ENCODE measurements at places on chromosomes 3 and 15.

GRCh38 chr15:78763796-78764241 lies 47.4 kb downstream of the ADAMTS7 start:
- DNase-seq = no peak

- DNase-seq = no peak
Measured at GRCh38 chr3:73341272-73341935, 279.9 kb downstream of the EBLN2 start.

GRCh38 chr3:181700168-181701087 lies 11.3 kb upstream of the SOX2 start:
- peak; percentile 53 for DNase-seq

- DNase-seq = peak; percentile 53
Measured at GRCh38 chr3:55484801-55485791, 2.0 kb downstream of the WNT5A start.

DNA sequence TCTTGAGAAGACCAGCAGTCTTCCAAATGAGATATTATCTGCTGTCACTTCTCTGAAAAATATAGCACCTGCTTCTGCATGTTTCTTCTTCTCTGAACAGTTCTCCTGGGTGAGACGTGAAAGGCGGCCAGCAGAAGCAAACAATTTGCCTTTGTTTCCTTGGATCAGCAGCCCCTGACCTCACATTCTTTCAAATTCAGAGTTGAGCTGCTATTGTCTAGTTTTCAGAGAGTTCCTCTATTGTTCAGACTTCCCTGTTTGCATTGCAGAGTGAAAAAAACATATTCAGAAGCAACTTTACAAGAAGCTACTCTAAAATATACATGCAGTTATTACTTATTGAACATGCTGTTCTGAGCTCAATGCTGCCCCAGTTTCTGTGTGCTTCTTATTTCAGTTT lies 653.6 kb downstream of the NAALADL2 start:
- DNase-seq = no peak

DNA sequence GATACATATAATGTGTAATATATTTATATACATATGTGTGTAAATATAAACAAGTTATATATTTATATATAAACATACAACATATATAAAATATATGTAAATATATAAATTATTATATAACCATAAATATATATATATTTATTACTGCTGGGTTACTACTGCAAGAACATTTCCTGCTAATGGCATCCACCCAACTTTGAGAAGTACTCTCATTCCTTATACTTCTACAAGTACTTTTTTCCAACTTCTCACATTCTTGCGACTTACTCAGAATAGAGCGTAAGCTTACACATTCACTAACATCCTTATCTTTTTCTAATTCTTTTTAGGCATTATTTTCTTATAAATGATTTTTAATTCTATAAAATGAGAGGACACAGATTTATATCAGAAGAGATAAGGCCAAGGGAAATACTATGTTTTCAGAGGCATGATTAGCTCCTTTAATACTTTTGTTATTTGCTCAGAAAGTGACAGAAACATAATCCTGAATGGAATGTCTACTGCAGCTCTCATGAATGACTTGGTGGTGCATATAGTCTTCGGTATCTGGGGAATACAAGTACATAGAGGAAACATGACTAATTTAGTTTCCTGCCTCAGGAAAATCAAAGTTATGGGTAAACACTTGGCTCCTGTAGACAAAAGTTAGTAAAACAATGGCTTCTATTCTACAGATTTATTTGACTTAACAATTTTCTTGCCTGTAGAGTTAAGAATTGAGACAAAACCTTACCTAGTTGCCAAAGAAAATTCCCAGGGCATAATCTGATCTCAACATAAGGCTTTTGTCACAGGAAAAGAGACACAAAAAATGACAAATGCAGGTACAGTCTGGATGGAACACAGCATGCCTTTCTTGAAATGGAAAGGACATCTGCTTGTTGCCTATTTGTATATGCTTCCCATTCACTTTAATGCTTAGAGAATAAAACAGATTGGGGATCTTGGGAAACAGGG lies 453.9 kb downstream of the SQOR start:
- no peak for DNase-seq

DNA sequence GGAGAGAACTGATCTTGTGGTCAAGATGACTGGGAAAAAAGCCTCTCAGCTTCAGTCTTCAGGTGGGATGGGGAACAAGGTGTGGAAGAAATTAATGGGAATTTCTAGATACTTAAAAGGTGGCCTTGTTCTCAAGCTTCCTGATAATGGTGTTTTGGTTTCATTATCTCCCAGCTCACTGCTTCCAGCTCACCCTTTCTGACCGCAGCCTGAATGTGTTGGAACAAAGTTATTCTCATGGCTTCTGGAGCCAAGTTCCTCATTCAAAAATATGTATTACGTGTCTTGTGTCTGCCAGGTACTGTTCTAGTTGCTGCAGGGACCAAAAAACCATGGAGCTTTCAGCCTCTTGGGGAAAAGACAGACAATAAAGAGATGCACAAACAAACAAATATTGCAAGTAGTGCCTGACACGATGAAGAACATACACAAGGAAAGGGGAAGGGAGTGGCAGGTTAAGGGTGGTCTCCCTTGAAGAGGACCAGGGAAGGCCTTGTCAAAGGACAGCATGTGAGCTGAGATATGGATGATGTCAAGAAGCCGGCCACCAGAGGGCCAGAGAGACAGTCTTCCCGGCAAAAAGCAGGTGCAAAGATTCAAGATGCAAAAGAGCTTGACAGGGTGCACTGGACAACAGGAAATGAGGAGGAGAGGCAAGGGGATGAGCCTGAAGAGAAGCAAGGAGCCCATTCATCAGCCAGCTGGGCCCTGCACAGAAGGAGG lies 35.5 kb downstream of the ARRDC4 start:
- no peak for DNase-seq

DNA sequence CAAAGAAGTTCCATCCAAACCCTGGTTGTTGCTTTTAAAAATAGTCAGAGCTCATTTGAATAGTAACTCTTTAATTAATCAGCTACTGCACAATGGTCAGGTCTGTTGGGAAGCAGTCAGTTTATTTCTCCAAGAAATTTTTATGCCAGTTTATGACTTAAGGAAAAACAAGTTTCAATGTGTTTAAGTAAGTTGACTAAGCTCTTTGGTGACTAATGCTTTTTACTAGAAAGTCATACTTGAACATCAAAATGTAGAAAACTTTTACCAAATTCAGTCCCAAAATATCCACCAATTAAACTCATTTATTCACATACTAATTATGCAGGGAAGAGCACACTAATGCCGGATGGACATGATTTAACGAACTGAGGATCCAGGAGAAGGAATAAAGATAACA lies 22.1 kb downstream of the PRICKLE2 start:
- no peak for DNase-seq

DNA sequence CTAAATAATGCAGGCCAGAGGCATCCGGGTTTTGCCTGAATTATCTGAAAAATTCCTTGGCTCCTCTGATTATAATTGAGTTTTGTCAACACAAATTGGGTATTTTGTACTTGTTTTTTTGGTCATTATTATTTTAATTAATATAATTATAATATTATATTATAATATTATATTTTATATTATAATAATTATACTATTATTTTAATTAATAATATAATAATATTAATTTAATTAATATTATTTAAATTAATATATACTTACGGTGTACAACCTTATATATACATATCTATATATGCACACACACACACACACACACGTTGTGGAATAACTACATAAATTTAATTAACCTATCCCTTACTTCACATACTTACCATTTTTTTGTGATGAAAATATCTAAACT lies 73.5 kb downstream of the RYR3 start:
- DNase-seq = no peak

GRCh38 chr3:52084954-52085680 lies 28.7 kb upstream of the DUSP7 start:
- no peak for DNase-seq

DNA sequence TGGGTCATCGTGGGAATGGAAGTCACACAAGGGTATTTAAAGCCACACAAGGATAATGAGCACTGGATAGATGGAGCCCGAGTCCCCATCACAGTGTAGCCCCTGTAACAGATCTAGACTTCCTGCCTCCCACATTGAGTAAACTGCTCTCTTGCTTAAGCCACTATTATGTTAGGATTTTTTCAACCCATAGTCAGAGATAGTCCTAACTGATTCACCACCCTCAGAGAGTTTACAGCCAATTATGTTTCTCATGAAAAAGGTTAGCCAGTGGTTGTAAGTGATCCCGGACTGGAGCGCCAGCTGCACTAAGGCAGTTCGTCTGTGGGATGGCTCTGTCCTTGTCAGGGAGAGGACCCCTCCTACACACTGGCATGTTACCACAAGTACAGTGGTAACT lies 77.0 kb downstream of the KLF13 start:
- no peak for DNase-seq

DNA sequence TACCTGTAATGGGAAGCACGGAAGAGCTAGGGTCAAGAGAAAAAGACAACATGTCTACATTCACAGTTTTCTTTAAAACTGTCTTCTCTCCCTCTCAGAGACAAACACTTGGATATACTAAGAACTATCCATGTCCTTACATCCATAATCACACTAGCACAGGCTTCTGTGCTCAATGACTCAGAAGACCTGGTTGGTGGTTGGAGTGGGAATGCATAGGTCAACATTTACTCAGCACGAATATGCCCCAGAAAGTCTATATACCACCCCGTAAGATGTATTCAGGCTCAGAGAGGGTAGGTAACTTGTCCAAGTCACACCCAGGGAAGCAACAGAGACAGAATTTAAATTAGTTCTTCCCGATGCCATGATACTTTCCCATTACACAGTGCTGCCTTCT lies 891.1 kb downstream of the TUSC7 start:
- DNase-seq = no peak

GRCh38 chr15:99126131-99126588 lies 21.3 kb downstream of the SYNM start:
- DNase-seq = no peak

- DNase-seq = no peak
Measured at GRCh38 chr3:143132246-143132980, 12.8 kb downstream of the CHST2 start.

GRCh38 chr15:76056931-76057330 lies 2.9 kb upstream of the TMEM266 start:
- no peak for DNase-seq

- no peak for DNase-seq
Measured at GRCh38 chr3:126925411-126926171, 57.3 kb upstream of the PLXNA1 start.

GRCh38 chr15:23401627-23402026 lies 45.4 kb downstream of the GOLGA6L2 start:
- DNase-seq = no peak

GRCh38 chr3:189690237-189690636 lies 59.0 kb downstream of the TP63 start:
- no peak for DNase-seq

DNA sequence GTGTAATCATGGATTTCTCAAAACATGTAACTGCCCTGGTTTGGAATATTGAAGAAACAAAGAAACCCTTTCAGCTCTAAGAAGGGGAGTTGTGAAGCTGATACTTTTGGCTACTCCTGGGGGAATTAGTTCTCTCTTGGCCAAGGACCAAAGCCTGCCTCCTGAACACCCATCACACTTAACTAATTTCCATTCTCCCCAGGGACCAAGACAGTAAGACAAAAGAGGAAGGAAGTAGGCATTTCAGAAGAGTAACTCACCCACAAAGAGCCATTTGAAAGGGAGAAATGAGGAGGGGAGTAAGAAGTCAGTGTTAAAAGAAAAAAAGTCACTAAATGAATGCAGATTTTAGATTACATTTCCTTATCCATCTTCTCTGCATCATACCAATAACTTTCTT lies 328.0 kb upstream of the SOX2 start:
- no peak for DNase-seq

- DNase-seq = no peak
Measured at GRCh38 chr15:73382115-73382514, 13.4 kb upstream of the HCN4 start.

GRCh38 chr3:190543671-190544070 lies 29.8 kb downstream of the IL1RAP start:
- DNase-seq = no peak

GRCh38 chr15:64623347-64623996 lies 151.9 kb downstream of the RBPMS2 start:
- DNase-seq = peak; percentile 41

- DNase-seq = no peak
Measured at GRCh38 chr3:141332416-141332815, 35.9 kb upstream of the ZBTB38 start.

DNA sequence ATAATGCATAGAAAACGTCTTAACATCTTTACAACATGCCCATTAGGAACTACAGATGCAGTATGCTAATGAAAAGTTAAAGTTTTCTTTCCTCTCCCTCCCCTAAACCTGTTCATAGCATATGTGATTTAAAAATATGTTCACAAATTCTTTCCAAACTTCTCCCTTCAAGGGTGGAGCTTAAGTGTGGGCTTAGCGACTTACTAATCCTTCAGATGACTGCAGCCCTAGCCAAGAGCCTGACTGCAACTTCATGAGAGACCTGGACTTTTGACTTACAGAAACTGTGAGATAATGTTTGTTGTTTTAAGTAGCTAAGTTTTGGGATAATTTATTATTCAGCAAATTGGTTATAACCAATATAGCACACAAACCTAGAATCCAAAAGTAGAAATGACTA lies 22.0 kb upstream of the ANXA2 start:
- DNase-seq = no peak

GRCh38 chr3:168249550-168250414 lies 154.1 kb upstream of the GOLIM4 start:
- peak; percentile 8 for DNase-seq

GRCh38 chr3:20186600-20187004 lies 596 bp upstream of the SGO1 start:
- no peak for DNase-seq

- DNase-seq = peak; percentile 68
Measured at GRCh38 chr15:64911311-64912186, at the start of gene ANKDD1A. Gene ANKDD1A (plus strand): TSS chr15:64911902. CDS start chr15:64911931, 29 bp downstream.

GRCh38 chr3:166274351-166275023 lies 437.3 kb upstream of the BCHE start:
- DNase-seq = no peak

DNA sequence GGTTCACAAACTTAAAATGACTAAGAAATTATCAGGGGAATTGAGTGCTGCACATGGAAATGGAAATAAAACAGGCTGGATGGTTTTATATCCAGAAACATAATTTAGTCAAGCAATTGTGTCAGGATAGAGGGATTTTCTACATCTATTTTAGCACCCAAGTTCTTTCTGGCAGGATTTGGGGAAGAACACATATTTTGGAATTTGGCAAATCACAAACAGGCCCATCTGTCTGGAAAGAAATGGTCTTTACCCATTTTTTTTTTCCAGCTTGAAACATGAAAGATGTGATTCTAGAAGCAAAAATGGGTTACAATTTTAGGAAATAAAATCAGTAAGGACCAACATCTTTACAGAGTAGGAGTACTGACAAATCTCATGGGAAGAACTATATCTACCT lies 14.4 kb upstream of the UNC13C start:
- DNase-seq = no peak

DNA sequence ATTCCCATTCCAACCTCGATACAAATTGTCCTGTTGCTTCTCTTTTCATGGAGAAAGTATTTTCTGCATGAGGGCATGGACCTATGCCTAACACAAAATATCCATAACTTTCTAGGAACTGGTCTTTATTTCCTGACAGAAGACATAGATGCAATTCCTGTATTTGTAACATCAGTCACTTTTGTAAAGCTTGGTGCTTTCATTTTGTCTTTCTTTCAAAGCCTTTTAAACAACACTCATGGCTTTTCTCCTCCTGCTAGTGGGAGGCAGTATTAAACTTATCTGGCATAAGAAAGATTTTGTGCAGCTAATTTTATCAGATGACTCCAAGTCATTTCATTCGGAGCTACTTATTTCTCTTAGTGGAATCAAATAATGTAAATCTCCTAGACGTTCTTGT lies 616.0 kb downstream of the RBMS3 start:
- no peak for DNase-seq

GRCh38 chr3:66476852-66477381 lies 23.9 kb downstream of the LRIG1 start:
- DNase-seq = no peak

Data from activated CD4-positive, alpha-beta T cell treated with anti-CD3 and anti-CD28 coated beads, Interleukin-2, amount 50 U/mL, for 48 hours (primary cell).